Activated naive CD8-positive, alpha-beta T cell treated with anti-CD3 and anti-CD28 coated beads for 36 hours (primary cell): ENCODE measurements at places on chromosomes 3 and 15. TPM values are rescaled to one million over a fixed set of nuclear protein-coding genes. Genes with fewer than 3 reads are reported as not detected.
A peak's percentile ranks its signal among the peaks of the same experiment; 100 is the strongest.

The HHATL gene
- total RNA-seq = not detected

DNA sequence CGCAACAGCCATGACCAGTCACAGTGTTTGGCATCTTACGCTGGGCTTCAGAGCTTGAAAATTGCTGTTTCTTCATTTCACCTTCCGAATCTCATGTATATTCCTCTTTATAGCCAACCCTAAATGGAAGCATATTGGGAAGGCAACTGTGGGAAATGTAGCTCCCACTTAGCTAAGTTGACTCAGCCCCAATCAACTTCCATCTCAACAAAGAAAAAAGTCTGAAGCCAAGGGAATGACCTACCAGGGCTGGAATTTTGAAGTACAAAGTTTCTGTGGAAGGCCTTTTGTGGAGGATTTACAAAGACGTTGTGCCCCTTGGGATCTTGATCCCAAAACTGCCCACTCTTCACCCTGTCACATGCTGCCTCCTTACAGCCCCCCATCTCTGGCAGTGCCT lies 85.2 kb upstream of the OXTR start:
- no peak for DNase-seq

- no peak for DNase-seq
Observed at GRCh38 chr3:94106268-94106667, 43.4 kb downstream of the NSUN3 start.

The ALDH1A2 gene
- total RNA-seq = 0.35 TPM

DNA sequence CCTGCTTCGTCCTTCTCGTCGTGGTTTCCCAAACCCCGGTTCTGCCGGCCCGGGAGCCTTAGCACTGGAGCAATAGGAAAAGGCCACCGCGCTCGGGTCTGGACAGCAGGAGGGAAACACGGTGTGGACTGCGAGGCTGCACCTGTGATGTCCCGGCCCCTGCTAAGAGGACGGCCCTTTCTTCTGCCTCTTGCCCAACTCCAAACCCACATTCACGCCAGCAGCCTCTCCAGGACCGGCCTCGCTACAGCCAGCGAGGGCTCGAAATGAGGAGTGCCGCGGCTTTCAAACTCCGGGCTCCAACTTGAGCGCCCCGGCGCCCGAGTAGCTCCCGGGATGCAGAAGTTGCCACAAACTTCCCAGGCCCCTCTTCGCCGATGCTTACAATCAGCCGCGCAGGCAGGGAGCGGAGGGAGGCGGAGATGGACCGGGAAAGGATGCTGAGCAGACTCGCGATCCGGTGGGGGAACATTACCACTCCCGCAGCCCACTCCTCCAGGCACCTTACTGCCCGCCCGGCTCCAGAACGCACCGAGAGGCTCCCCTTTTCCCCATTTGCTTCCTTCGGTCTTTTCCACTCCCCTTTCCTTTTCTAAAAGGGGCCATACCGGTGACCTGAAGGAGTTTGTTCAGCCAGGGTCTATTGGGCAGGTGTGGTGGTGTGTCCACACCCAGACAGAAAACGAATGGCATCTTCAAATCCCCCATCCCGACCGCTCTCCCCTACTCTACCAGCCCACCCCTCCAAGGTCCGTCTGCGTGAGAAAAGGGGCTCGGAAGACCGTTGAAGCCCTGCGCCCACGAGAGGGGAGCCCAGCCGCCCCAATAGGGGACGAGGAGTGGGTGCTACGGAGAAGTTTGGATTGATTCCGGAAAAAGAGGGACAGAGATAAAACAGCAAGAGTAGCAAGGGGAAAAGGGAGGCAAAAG lies 18.8 kb upstream of the SATB1 start:
- peak; percentile 34 for DNase-seq

The UACA gene
- total RNA-seq = 3.9 TPM

- DNase-seq = peak; percentile 50
Observed at GRCh38 chr3:106215047-106215446, 346.2 kb upstream of the CBLB start.

DNA sequence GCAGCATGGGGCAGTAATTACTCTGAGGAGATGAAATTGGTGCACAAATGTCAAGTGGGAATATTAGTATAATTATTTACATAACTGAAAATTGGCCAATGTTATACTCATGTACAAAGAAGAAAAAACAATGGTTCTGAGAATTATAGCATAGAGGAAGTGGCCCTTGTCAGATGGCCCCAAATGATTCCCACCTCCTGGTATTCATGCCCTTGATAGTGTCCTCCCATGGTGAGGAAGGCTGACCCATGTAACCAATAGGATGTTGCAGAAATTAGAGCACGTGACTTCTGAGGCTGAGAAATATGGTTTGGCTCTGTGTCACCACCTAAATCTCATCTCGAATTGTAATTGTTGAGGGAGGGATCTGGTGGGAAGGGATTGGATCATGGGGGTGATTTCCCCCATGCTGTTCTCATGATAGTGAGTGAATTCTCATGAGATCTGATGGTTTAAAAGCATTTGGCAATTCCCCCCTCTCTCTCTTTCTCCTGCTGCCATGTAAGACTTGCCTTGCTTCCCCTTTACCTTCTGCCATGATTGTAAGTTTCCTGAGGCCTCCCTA lies 368.5 kb downstream of the SHQ1 start:
- no peak for DNase-seq
